Liver (tissue), 10 donors: ENCODE measurements at places on chromosomes 7 and 10. TPM values are rescaled to one million over a fixed set of nuclear protein-coding genes. Genes with fewer than 3 reads are reported as not detected.

DNA sequence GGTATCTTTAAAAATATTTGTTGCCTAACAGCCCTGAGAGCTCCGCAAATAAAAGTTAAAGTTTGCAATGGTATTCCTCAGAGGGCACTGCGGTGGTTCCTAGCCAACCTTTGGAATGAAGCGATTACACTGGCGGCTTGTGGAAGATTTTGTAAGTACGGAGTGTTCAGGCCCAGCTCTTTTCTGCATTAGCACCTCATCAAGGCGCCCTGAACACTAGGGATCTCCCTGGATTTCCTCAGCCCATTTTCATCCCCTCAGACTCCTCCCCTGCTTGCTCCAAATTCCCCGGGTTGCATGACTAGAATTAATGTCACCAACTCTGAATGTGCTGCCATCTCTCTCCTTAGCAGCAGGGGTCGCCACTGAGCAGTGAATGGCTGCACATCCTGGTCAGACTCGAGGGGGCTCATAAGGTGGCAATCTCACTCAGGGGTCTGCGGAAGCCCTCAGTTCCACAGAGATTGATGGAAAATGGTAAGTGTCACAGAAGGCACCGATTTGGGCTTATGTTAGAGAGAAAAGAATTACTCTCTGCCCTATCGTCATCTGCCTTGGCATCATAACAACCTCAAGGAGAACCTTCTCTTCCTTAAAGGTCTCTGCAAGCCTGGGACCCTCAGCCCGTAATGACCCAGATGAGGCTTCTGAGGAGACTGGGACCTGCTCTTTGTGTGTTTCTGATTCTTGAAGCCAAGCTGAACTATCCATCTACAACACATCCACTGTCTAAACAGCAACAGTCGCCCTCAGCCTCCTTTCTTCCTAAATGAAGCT, 262.8 kb upstream of the AOAH start:
- peak; percentile 67 for DNase-seq

DNA sequence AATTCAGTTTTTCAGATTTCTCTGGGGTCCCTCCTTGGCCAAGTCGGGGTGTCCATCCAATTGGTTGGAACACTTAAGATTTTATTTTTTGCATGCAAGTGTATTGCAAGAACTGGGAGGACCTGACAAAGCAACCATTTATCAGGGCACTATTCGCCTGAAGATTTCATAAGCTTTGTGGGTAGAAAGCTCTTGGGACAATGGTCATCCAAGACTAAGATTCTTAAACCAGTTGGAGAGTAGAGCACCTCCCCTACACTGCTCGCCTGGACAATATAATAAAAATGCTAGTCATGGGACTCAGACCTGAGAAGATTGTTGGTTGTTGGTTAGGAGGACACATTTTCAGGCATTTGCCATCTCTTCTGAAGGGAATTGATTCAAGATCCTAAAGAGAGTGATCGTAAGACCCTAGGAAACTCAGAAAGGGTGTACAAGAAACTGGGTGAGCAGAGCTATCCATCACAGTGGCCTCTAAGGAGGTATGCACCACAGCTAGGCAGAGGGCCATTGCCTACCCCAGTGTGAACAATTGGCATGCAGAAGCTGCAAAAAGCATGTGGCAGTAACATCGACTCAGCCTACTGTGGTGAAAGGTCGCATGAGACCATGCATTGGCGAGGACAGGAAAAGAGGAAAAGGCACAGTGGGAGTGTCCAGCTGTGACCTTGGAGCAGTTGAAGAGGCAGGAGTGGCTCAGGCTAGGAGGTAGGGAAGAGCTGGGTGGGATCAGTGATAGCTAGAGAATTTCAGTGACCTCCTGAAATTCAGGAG, 1235.3 kb upstream of the AUTS2 start:
- no peak for DNase-seq

DNA sequence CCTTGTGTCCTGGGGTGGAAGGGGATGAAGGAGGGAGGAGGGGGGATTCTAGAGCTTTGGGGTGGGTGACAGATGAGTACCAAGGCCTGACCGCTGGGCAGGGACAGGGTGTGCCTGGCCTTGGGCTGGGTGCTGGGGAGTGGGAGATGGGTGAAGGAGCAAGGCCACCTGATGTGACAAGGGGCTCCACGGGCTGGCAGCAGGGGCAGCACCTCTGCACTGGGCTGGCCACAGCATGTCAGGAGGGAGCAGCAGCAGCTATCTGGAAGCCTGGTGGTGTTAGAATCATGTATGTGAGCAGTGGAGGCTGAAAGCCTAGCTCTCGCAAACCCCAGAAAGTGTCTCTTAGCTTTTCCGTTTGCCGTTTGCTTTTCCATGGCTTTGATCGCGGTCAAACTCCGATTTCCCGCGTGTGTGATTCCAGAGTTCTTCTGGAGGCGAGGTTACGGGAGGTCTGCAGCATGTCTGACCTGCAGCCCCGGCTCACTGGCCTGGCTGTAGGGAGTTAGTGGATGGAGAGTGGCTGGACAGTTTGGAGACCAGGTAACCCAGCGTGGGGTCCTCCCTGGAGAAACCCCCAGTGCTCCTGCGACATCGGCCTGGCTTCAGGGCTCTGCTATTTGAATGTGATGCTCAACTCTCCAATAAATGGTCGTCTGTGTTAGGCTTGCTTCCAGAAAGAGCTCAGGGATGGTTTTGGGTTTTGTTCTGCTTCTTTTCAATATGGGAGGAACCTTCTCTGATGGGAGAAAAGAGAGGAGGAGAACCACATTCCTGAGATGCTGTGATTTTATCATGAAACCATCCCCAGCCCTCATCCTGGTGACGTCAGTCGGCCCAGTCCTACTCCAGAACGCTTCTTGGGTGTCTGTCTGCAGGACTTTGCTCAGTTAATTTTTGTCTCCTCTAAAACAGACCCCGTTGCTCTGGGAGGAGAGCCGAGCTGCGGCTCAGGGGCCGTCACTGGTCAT, 105.5 kb downstream of the CUX1 start:
- no peak for DNase-seq

DNA sequence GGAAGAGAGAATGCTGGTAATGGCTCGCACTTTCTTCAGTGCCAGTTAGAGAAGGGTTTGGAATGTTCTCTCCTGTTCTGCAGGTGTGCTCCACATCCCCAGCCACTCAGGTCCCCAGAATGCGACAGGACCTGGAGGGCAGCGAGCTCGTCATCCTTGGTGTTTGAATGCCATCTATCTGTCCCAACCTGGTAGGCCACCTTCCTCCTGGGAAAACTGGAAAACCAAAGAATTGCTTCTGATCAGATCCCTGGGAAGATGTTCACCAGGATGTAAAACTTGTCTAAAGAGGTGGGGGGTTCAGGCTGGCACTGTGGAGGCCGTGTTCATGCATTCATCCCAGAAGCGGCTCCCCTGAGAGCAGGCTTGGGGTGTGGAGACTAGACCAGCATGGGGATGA, 379.5 kb downstream of the GLRX3 start:
- DNase-seq, result no peak

DNA sequence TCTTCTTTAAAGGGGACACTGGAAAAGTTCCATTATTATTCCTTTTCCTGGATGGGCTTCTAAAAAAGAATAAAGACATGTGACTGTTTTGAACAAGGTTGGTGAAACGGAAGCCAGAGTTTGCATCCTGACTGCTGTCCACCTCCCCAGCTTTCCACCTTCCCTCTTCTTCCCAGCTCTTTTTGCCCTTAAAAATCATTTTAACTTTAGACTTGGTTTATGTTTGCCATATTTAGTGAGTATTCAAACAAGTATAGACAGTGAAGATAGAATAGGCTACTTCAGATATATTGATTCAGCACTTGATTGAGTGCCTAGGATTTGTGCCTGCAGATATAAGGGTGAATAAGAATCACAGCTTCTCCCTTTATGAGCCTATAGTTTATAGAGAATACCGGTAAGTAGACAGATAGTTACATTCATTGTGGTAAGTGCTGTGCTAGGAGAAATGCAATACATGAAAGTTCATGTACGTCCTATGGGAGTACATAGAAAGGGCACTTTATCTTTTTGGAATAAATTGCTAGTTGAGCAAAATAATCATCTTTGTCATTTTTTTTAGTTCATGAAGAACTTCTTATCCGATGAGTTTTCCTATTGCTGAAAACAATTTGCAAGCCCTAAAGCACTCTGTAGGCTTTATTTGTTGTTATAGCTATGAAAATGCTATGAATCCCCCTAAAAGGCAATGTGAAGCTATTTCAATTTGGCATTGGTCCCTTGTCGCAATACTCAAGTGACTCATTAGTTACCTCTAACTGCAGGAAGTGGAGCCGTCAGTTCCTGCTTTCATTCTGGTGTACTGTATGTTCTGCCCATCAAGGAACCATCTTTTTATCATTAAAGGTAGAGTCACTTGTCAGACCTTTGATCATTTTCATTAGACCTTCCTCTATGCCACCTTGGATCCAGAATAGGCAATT, 57.2 kb upstream of the STRIP2 start:
- no peak for DNase-seq

GRCh38 chr7:20713792-20714191, 72.9 kb downstream of the SP8 start:
- no peak for DNase-seq

DNA sequence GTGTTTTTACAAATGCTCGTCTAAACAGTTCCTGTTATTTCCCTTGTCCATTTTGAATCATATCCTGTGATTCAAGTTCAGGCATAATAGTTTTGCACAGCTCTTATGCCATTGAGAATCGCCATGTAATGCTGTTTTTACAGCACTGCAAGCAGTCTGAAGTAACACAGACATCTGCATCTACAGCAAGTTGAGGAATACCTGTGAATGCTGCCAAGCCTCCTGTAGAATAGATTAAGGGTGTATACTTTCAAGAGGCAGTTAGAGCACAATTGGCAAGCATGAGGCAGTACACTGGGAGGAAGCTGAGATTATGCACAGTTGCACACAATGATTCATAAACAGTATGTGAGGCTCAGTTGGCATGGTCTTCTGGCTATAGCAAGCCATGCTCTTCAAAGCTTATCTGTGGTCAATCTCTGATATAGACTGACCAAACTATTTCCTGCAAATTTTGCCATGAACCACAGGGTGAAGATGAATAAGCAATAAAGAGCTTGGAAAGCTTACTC, 121.9 kb upstream of the AKR1E2 start:
- no peak for DNase-seq

GRCh38 chr10:84117686-84118394, 21.5 kb upstream of the GHITM start:
- DNase-seq, result no peak

GRCh38 chr7:17056491-17057142, 174.8 kb upstream of the AGR3 start:
- no peak for DNase-seq

DNA sequence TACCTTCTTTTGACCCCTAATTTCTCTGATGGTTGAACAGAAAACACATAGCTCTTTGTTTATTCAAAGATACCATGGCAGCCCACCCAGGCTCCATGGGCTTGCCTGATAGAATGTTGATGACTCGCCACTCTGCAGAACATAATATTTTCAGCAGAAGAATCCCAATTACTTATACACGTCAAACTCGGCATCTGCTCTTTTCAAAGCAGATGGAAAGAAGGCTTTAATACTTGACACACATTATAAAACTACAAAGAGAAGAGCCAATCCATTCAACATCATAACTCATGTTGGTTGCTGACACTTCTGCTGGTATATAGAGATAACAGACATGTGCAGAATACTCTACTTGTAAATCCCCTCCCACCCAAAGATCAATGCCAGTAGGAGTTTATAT, 69.0 kb downstream of the FOXI2 start:
- no peak for DNase-seq

- DNase-seq, result no peak
Measured at GRCh38 chr7:75638594-75639070, 100.1 kb downstream of the HIP1 start.

GRCh38 chr7:99267841-99268576, 4.6 kb upstream of the MYH16 start:
- DNase-seq, result no peak

DNA sequence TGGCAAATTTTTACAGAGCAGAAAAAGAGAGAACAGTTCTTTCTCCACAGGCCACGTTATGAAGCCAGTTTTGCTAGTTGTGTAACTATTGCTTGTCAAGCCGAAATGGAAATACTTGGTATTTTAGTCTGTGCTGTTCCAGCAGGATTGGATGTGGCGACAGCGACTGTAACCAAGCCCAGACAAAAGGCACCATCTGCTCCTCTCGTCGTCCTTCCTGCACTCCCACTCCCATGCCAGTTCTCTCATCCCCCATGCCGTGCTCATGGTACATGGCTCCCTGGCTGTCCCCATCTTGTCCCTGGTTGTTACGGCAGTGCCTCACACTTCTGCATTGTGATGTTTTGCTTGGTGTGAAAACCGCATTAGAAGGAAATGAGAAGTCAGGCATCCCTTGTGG, 185.7 kb upstream of the FZD8 start:
- DNase-seq, result no peak

- DNase-seq, result no peak
Measured at GRCh38 chr10:71033396-71033980, 145.1 kb upstream of the PCBD1 start.

DNA sequence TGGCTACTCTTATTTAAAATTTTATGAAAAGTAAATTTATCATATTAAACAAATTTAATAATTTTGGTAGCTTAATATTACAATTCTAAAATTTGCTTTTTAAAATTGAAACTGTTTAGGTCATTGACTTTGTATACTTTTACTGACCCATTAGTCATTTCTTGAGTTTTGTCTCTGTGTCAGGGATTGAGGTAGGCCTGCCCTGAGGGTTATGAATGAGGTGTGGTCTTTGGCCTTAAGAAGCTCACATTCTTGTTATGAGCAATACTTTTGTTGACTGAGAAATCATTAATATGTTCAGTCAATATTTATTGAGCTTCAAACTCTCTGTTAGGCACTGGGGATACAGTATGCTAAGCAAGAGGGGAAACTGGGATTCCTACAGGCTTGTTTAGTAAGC, 47.0 kb upstream of the RPA3 start:
- no peak for DNase-seq

DNA sequence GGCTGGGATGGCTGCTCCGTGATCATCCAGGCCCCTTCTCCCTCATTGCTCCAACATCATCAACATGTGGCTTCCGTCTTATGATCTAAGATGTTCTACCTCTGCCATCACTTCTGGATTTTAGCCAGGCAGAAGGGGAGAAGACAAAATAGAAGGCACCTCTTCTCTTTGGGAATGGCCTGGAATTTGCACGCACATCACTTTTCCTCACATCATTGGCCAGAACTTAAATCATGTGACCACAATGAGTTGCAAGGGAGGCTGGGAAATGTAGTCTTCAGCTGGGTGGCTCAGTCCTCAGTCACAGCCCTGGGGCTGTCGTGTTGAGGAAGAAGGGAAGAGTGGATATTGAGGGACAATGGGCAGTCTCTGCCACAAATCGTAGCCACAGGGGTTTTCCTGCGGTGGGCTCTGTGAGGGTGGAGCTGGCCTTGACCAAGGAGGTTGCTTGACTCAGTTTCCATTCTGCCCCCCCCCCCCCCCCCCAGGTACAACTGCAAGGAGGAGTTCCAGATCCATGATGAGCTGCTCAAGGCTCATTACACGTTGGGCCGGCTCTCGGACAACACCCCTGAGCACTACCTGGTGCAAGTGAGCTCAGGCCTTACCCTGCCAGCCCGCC, 50.3 kb downstream of the PALD1 start:
- no peak for DNase-seq

- no peak for DNase-seq
Measured at GRCh38 chr7:75878312-75878768, 494 bp upstream of the RHBDD2 start.

LFNG gene
- total RNA-seq, result 2.8 TPM

TCAF2 gene
- total RNA-seq, result 2.3 TPM

CLCN1 gene
- 0.08 TPM for total RNA-seq

RAB19 gene
- 0.17 TPM for total RNA-seq

KLLN gene
- 0.42 TPM for total RNA-seq

PTPN20 gene
- 1.4 TPM for total RNA-seq

SLC26A4 gene
- 0.19 TPM for total RNA-seq
